ENCODE measurements at places on chromosomes 1 and 21. TPM values are rescaled to one million over a fixed set of nuclear protein-coding genes. Genes with fewer than 3 reads are reported as not detected.

The WNT3A gene
- 0.97 TPM for total RNA-seq

The MIGA1 gene
- 9.0 TPM for total RNA-seq

DNA sequence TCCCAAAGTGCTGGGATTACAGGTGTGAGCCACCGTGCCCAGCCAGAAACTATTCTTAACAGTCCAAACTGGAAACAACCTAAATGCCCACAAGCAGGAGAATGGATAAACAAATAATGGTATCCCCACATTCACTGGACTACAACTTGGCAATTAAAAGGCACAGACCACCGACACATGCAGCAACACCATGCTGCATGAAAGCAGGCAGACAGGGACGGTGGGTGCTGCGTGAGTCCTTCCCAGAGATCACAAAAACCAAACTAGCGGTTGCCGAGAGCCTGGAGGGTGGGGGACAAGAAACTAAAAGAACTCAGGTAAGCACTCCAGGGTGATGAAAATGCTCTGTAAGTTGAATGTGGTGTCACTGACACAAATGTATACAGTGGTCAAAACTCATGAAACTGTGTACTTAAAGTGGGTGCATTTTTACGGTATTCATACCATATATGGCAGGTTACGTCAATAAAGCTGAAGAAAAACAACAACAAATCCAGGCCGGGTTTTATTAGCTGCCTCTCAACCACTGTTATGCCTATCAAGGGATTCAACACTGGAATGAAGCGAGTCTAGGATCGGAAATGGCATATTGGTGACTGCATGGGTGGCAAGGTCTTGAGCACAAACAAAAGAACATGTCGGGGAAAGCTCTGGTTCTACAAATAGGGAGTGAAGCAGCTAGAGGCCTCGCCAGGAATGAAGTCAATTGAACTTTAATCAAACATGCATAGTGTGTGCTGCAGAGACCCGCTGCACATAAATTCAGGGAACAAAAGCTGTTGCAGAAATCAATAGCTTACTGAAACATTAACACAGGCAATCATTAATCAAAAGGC, 52.4 kb downstream of the SLC45A1 start:
- DNase-seq: no peak

GRCh38 chr1:21866707-21867043, 54.6 kb downstream of the LDLRAD2 start:
- DNase-seq: no peak

All from esophagus squamous epithelium (tissue), 5 donors.